ENCODE measurements at places on chromosomes 6 and 20.

DNA sequence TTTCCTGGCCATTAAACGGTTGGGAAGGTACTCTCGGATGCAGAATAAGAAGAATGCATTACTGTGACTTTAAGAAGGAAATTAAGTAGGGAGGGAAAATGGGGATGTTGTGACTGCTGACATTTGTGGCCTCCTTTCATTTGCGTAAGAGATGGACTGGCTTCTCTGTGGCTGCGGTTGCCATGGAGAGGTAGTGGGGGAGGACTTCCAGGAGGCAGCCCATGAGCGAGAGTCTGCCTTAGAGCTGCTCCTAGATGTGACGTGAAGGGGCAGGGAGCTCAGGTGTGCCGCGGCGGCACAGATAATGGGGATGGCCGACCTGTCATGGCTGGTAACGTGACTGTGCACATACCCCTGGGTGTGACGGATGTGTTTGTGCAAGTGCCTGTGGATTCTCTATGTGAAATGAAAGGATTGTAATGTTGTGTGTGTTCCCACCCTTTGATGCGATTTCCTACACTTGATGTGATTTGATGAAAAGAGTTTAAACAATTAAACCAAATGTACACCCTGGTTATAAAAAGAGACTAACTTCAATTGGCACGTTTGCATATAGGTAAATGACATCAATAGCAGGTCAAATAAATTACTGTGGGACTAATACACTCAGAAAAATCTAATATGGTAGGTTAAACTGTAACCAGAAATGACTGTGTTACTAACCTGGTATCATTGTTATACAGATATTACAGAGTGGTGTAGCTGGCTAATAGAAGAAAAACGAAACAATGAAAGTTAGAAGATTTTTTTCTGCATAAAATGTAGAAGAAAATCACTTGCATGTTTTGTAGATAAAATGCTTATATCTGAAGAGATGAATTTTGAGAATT lies 48.9 kb downstream of the HIVEP1 start:
- DNase-seq: peak; percentile 70

- no peak for DNase-seq
Observed at GRCh38 chr20:42258564-42259302, 640.6 kb upstream of the CHD6 start.

DNA sequence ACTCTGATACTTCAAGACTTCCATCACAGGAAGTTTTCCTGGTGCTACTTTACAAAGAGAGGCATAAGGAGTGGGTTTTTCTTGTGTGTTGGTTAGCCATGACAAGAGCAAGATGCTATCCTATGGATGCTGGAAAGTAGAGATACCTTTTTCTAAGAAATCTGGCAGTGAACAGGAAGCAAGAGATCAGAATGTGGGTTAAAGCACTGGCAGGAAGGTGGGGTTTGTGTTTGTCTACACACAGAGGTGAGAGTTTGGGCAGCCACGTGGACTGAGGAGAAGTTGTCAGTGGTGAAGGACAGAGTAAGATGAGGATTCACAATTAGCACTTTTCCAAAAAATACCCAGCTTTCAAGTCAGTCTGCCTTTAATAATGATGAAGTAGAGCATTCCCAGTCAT lies 17.9 kb downstream of the SLC2A12 start:
- DNase-seq: no peak

GRCh38 chr6:106963544-106963943 lies 11.0 kb downstream of the CD24 start:
- DNase-seq: no peak

GRCh38 chr6:4136354-4136831 lies 1.0 kb upstream of the ECI2 start:
- no peak for DNase-seq

- DNase-seq: no peak
Observed at GRCh38 chr20:50625986-50626677, 65.2 kb downstream of the RIPOR3 start.

- DNase-seq: no peak
Observed at GRCh38 chr6:27295301-27296079, 16.6 kb downstream of the POM121L2 start.

DNA sequence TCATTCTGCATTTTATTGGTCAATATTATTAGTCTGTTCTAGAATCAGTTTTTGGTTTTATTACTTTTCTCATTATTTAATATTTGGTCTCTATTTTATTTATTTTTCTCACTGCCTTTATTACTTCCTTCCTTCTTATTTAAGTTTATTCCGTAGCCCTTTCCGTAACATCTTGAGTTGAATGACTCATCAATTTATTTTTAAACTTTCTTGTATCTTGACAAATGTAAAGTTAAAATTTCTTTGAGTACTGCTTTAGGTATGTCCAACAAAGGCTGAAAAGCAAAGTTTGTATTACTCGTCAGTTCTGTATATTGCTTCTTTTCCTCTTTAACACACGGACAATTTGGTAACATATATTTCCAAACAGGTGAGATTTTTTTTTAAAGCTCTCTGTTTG lies 192.0 kb downstream of the CD109 start:
- no peak for DNase-seq

- DNase-seq: peak; percentile 89
Observed at GRCh38 chr6:24522228-24523176, 27.7 kb downstream of the ALDH5A1 start.

All from kidney epithelial cell (primary cell).